ENCODE measurements at places on chromosomes 13 and 19.

DNA sequence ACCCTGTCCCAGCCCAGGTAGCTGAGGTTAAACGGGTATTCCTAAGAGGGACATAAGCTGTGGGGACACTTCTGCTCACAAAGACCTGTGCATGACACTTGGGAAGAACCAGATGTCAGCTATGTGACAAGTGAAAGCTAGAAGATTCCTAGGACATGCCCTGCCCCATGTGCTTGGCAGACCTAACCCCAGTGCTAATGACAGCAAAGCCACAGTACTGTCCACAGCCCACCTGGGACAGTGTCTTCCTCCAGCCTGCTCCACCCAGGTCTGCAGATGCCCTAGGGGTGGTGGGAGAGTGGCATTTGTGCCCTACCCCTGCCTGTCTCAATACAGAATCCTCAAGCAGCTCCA is 18.4 kb upstream of the EPHX3 start:
- DNase-seq = no peak

GRCh38 chr19:55015126-55015525 is 22.9 kb downstream of the GP6 start:
- no peak for DNase-seq

DNA sequence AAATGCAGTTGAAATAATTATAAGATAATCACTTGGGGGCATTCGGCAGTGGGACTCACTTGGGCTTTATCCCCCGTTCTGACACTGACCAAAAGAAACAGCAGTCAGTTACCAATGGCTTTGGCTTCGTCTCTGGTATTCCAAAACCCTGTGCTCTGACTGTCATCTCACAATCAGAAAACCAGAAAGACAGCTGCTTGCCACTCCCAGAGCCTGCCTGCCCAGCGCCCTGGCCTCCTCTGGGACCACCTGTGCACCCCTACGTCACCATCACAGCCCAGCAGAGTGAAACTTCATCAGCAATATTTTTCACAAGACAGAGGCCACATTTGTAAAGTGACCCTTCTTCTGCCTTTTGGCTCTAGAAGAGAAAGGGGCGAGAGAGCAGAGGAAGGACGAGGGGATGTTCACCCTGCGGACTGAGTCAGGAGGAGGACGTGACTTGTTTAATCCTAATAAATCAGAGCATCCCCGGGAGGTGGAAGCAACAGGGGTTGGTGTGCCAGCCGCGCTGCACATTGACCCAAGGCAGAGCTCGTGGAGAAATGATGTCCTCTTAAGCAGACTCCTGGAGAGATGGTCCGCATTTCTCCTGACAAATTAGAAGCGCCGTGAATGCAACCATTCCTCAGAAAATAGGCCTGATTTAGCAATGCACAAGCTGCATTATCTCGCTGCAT is 397.8 kb upstream of the ZNF507 start:
- DNase-seq = no peak

- no peak for DNase-seq
Observed at GRCh38 chr13:37690361-37690760, 91.8 kb upstream of the POSTN start.

DNA sequence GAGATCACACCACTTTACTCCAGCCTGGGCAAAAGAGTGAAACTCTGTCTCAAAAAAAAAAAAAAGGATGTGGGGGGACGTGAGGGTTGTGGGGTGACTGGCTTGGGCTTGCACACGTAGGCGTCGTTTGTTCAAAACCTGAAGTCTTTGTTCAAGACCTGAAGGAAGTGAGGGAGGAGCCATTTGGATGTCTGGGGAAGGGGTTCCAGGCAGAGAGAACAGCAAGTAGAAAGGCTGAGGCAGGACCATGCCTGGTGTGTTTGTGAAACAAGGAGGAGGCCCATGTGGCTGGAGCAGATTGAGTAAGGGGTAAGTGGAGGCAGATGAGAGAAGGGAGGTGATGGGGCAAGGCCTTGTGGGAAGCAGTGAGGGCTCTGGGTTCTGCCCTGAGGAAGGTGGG is 27.8 kb downstream of the PIN1 start:
- no peak for DNase-seq

GRCh38 chr13:66264971-66265370 is 965.2 kb downstream of the PCDH9 start:
- DNase-seq = no peak

DNA sequence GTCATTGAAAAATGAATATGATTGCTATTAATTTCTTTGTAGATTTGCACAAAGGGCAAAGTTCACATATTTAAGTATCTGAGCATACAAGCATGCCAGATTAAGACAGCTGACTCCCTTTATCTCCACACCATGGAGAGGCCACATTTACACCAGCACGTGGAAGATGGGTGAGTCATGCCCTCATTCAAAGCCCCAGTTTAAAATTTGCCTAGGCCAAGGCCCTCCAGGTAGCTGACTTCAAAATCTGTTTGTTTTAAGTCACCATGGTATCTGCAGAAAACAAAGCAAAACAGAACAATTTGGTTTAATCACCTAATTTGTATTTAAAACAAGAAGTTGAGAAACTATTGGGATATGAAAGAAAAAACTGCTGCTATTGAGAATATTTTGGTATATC is 109.2 kb downstream of the ESD start:
- no peak for DNase-seq

GRCh38 chr19:15299568-15300409 is 32.5 kb downstream of the BRD4 start:
- no peak for DNase-seq

GRCh38 chr13:21079761-21080592 is 18.6 kb upstream of the LATS2 start:
- no peak for DNase-seq

DNA sequence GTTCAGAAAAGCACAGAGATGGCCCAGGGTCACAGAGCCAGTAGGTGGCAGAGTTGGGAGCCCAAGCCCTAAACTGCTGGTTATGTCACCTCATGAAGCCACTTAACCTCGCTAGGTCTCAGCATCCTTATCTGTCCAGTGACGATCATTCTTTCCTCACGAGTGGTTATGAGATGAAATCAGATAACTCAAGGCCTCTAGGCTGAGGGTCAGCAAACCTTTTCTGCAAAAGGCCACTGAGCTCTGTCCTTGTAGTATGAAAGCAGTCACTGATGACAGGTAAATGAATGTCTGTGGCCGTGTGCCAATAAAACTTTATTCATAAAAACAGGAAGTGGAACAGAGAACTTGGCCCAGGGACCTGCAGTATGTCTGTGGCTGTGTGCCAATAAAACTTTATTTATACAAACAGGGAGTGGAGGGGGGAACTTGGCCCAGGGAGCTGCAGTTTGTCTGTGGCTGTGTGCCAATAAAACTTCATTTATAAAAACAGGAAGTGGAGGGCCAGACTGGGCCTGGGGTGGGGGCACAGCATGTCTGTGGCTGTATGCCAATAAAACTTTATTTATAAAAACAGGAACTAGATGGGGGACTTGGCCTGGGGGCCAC is 71.2 kb downstream of the GNG7 start:
- no peak for DNase-seq

GRCh38 chr19:35869327-35870123 is 1.2 kb downstream of the APLP1 start:
- peak; percentile 69 for DNase-seq

DNA sequence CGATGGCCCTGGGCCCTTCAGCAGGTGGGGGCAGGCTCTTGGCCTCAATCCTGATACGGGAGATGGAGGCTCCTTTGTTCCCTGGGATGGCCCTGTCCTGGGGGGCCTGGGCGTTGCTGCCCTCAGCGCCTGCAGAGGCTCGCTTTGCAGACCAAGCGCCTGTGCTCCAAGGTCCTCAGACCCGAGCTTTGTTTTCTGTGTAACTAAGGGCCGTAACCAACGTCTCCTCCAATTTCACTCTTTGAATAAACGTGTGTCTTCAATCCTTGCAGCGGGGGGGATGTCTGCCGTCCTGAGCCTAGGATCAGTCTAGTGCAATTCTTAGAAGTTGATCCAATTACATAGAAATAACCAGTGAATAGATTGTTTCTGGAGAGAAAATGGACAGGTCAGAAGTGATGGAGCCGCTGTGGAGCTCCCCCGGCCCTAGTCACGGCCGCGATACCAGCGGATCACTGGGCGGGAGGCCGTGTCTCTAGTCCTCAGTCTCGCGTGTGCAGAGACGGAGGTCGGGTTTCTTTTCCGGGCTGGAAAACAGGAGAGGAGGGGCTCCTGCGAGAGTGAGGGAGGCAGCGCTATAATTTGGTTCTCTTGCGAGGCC is 5.3 kb downstream of the PTBP1 start:
- DNase-seq = no peak

DNA sequence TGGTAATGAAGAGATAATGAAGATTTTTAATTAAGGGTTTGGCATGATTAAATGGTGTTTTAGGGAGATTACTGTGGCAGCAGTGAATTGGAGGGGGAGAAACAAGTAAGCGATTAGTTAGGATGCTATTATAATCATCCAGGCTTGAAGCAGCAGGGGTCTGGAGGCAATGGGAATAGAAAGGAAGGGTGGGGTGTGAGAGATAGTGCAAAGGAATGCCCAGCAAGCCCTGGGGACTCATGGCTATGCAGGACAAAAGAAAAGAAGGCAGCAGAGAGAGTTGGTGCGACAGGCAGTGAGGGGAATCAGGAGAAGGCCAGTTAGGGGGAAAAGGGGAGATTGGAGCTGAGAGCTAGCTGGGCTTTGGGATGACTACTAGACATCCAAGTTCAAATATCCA is 34.5 kb downstream of the SOX21 start:
- no peak for DNase-seq

DNA sequence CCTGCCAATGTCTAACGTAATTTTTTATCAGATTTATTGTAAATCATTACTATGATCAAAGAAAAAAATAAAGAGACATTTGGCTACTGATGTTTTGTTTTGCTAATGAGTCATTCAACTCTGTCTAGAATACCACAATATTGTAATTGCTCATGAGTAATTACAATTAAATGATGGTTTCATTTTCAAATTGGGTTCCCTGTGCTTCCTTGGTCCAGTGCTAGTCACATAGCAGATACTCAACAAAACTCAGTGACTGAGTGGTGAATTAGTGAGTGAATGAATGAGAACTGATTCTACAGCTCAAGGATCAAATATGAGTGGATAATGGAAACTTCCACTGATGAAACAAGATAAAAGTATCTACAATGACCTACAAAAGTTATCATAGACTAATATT is 304.7 kb downstream of the POU4F1 start:
- no peak for DNase-seq

DNA sequence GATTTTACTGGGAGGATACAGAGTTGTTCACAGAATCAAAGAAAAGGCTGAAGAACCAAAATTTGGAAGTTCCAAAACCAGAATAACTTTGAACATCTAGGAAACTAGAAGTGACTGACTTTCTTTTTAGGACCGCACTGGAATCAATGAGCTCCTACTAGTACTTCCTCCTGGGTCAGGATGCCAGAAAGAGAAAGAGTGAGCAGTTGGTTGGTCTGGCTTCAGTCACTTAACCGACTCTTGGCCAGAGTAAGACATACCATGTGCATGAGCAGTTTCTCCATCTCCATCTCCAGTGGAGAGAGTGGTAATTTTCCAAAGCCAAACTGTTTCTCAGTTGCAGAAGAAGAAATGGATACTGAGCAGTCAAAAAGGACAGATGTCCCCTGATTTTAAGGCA is 27.1 kb upstream of the MTUS2 start:
- no peak for DNase-seq

GRCh38 chr13:80562433-80563156 is 221.7 kb upstream of the SPRY2 start:
- DNase-seq = no peak

DNA sequence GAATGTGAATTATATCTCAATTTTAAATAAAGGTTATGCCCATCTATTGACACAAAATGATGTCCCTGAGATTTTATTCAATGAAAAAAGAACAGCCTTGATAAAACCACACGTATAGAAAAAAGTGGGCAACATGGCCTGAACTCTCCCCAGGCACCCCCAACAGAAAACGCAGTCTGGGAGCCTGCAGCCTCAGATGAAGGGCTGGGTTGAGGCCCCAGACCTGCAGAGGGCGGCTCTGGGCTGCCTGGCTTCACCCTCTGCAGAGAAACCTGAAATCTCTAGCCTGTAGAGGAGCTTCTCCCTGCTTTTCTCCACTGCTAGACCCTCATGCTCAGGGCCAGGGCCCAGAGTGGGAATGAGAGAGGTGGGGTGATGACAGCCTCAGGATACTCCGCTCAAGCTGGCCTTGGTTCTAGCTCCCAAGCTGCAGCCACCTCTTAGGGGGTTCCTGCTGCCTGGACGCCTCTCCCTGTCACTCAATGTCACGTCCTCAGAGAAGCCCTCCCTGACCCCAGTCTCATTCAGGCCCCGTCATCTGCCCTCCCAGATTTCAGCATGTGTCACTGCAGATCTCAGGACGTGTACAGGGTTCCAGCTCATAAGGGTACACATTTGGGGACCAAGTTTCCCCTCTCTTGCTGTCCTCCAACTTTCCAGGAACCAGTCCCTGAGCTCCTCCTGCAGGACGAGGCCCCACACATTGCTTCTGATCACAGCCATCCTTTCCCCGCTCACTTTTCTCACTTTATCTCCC is 1.8 kb downstream of the MBD3 start:
- no peak for DNase-seq

DNA sequence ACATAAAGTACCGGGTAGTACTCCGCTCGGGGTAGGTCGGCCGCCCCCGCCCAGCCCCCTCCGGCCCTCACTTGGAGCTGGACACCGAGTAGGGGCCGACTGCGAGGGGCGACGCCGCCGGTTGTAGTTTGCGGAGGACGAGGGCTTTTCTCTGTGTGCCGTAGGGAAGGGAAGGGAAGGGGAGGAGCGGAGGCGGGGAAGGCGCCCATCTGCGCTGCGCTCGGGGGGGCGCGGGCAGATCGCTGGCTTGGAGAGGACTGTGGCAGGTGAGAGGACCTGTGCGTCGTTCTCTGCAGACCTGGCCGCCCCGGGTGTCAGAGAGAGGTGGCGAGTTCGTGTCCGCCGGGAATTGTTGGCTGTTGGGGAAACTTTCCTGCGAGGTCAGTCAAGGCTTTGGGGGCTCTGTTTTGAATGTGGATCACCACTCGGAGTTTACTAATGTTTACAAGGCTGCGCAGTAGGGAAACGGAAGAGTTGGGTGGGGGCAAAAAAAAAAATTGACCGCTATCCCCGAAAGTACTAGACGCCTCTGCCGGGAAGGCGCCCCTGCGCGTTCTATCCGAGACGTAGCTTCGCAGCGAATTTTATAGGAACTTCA is 1.4 kb downstream of the ING1 start:
- peak; percentile 9 for DNase-seq

- DNase-seq = no peak
Observed at GRCh38 chr19:45113628-45114027, 20.6 kb downstream of the PPP1R37 start.

- DNase-seq = no peak
Observed at GRCh38 chr13:80572308-80572922, 231.5 kb upstream of the SPRY2 start.

DNA sequence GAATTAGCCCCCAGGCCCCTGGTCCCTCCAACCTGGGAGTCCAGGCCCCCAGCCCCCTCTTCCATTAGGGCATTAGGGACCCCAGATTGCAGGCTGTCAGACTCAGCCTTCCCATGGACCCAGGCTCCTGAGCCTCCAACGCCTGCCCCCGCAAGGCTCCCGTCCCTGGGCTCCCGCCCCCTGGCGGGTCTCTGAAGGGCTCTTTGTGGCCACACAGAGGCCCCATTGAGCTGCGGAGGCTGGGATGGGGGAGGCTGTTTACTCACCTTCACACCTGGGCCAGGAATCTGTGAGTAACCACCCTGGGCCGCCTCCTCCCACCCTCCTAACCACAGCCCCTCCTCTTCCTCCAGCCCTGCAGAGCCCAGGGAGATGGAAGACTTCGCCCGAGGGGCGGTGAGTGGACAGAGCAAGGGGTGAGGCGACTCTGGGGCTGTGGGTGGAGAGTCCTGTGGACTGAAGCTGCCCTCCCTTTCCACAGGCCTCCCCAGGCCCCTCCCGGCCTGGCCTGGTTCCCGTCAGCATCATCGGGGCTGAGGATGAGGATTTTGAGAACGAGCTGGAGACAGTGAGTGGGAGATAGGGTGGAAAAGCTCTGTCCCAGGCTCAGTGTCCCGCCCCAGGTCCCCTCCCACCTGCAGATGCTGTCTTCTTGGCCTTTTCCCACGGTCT is 4.9 kb downstream of the ARHGEF1 start:
- DNase-seq = peak; percentile 78

Data from stimulated activated CD4-positive, alpha-beta T cell treated with anti-CD3 and anti-CD28 coated beads, Interleukin-1b, Interleukin-23, amount 100 ng/mL, for 1 hour (primary cell).